ENCODE measurements at places on chromosomes 1 and 21.
A peak's percentile ranks its signal among the peaks of the same experiment; 100 is the strongest.

DNA sequence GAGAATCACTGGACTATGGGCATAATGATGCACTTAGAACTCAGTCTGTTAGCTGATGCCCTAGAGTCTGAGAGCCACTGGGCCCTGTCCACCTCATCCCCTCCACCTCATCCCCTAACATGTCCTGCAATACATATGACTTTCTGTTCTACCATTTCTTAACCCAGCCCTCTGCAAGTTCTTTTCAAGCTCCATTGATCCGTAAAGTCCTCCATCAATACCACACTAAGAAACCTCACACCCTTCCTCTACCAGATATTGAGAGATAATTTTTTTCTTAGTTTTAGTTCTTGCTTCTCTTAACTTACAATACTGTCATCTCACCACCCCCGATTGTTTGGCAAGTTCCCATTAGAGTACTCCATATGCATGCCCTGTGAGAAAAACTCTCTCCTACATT is 22.1 kb downstream of the FCRL4 start:
- no peak for DNase-seq

- DNase-seq = no peak
Measured at GRCh38 chr1:247431643-247432042, 15.7 kb downstream of the NLRP3 start.

- no peak for DNase-seq
Measured at GRCh38 chr1:92066321-92066720, 8.9 kb downstream of the SETSIP start.

DNA sequence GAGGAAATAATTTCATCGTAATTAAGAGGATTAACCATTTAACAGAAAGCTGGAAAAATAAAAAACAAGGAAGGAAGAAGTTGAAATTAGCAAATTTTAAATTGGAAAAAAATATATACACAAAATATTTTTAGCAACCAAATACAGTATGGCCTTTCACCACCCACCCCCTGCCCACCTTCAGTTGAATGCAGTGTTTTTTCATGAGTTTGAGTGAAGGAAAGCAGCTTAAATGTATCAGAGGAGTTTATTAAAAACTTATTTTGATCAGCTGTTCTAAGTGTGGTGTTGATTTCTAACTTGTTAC is 249.2 kb downstream of the DNM3 start:
- no peak for DNase-seq

GRCh38 chr1:246166841-246167240 is 340.2 kb downstream of the SMYD3 start:
- no peak for DNase-seq

DNA sequence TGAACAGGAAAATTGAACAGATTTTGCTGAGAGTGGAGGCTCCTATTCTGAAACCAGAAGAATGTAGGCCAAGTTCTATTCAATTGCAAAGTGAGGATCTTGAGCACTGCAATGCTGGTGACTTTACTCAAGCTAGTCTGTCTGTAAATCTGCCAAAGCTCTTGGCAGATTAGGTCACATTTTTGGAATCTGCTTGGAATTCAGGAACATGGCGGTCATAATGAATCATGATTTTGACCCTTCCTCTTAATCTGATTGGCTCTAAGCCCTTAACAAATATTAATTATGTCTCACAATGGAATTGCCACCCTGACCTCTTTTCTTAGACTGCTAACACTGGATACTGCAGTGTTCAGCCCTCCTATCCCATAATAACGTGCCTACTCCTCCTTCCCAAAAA is 7.2 kb upstream of the GNG12 start:
- DNase-seq = no peak

DNA sequence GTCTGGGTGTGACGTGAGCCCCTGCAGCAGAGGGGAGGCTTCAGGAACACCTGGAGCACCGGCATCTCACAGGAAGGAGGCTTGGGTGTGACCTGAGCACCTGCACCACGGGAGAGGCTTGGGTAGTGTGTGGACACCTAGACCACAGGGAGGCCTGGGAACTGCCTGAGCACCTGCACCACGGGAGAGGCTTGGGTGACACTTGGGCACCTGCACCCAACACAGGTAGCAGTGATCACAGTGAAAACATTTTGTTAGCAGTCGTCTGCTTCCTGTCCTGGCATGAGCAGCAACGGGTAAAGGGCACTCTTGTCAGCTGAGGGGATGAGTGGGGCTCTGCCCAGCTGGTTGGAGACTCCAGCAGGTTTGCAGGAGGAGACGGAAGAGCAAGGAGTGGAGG is 22.4 kb downstream of the LRRC3 start:
- DNase-seq = no peak

- no peak for DNase-seq
Measured at GRCh38 chr1:234958706-234959657, 169.7 kb downstream of the TOMM20 start.

- peak; percentile 0 for DNase-seq
Measured at GRCh38 chr1:2151252-2151651, 43.3 kb downstream of the FAAP20 start.

- no peak for DNase-seq
Measured at GRCh38 chr1:231610388-231610787, 16.2 kb upstream of the DISC1 start.

GRCh38 chr21:46559291-46559983 is 45.4 kb downstream of the S100B start:
- DNase-seq = no peak

- no peak for DNase-seq
Measured at GRCh38 chr1:30241681-30242080, 481.7 kb downstream of the MATN1 start.

DNA sequence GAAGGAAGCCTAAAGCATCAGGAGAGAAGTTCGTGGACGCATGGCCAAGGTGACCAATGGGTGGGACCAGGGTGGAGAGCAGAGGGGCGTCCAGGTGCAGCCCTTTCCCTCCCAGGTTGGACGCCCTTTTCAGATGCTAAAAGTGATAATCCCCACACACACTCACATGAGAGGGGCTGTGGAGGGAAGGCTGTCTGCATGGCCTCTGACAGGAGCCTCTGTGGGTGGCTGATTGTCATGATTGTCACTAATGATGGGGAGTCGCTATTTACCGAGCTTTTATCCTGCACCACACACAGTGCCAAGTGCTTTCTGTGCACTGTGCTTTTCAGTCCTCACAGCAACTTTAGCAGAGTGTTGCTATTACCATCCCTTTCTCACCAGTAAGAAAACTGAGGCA is 27.1 kb upstream of the C1QA start:
- no peak for DNase-seq
